ENCODE measurements at places on chromosomes 3 and 15.
A peak's percentile ranks its signal among the peaks of the same experiment; 100 is the strongest.

- DNase-seq, result no peak
These were observed 2.4 kb downstream of the ACAP2 start for GRCh38 chr3:195440379-195440778.

GRCh38 chr3:12303534-12303933 lies 14.7 kb downstream of the PPARG start:
- DNase-seq, result peak; percentile 67

GRCh38 chr3:45568848-45569762 lies 25.4 kb upstream of the LIMD1 start:
- no peak for DNase-seq

GRCh38 chr3:57659806-57660439 lies 33.0 kb downstream of the DENND6A start:
- no peak for DNase-seq

GRCh38 chr3:72660270-72661114 lies 187.8 kb downstream of the SHQ1 start:
- no peak for DNase-seq

DNA sequence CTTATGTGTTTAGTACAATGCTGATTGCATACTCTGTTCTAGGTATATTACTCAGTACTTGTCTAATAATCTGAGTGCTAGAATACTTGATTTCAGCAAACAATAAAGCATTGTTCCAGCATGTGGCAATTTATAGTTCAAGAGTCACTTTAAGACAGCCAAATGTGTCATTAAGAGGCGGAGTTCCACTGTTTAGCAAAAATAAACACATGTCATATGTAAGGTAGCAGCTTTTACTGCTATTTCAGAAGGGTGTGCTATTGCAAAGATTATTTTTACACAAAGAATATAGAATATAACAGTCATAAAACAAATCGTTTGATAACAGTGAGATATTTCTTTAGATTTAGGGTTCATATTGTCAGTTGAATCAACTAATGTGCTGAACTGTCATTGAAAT lies 358.7 kb downstream of the TUSC7 start:
- DNase-seq, result no peak

GRCh38 chr3:61595288-61595687 lies 33.9 kb downstream of the PTPRG start:
- DNase-seq, result no peak

DNA sequence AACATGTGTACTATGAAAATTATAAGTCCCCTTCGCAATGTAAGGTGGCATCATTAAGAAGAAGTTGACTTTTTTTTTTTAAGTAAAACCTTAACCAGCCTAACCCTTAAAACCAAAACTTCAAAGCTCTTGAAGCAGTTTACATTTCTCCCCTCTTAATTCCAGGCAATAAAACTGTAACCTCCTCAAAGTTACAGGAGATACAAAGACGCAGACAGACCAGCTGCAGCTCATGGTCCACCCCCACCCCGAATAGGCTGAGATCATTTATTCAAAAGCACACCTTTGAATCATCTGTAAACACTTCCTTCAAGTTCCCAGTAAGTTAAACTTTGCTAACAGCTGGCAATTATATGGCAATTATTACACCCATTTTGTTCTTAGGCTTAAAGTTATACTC lies 414.5 kb downstream of the ERC2 start:
- DNase-seq, result no peak

DNA sequence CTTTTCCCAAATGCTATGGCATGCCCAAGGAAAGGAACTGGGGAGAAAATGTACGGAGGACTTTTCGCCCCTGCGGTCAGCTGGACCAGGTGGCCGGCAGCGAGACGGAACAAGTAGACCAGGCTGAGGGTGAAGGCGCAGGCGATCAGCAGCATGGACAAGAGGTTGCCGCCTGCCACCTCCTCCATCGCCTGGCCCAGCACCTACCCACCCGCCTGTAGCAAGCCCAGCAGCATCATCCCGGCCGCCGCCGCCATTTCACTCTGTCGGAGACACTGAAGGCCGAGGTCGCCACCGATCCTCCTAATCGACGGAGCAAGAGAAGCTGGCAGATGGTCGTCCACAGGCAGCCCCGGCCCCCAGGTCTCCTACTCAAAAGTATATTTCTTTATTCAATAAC lies 1046.3 kb upstream of the GBE1 start:
- no peak for DNase-seq

DNA sequence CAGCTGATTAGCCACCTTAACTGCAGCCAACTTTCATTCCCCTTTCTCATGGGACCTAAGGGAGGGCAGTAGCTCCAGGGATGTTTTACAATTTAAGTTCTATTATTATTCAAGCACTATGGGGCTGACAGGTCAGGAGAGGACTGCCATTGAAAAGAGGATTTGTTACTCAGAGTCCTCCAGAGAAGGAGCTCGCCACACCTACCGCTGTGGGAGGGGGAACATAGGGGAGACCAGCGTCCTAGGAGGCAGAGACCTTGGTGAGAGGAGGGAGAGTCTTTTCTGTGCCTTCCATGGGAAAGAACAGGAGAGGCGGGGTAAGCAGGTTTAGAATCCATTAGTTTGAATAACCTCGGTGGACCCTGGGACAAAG lies 14.4 kb downstream of the ATP10A start:
- no peak for DNase-seq

DNA sequence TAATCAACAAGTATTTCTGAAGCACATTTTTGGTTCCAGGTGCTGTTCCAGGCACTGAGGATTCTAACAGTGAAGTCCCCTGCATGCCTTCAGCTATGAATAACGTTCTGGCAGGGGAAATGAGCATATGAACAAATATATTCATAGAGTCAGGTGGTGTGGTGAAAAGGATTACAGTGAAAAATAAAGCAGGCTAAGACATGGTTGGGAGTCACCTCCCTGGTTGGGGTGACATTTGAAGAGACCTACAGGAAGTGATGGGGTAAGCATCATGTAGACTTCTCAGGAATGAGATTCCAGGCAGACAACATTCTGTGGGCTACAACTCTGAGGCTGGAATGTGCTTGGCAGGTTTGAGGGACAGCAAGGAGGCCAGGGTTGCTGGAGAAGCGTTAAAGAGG lies 15.0 kb downstream of the FRMD4B start:
- DNase-seq, result no peak

- peak; percentile 90 for DNase-seq
These were observed 1.5 kb downstream of the MEGF11 start for GRCh38 chr15:66251790-66252684.

- DNase-seq, result no peak
These were observed 193.1 kb downstream of the ABHD5 start for GRCh38 chr3:43883729-43884396.

GRCh38 chr3:167859610-167860009 lies 124.1 kb downstream of the SERPINI1 start:
- DNase-seq, result no peak

DNA sequence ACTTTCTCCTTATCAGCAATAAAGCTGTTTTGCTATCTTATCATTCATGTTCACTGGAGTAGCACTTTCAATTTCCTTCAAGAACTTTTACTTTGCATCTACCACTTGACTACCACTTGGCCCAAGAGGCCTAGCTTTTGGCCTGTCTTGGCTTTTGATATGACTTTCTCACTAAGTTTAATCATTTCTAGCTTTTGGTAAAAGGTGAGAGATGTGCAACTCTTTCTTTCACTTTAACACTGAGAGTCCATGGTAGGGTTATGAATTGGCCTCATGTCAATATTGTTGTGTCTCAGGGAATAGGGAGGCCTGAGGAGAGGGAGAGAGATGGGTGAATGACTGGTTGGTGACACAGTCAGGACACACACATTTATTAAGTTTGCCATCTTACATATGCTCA lies 31.0 kb upstream of the FAM3D start:
- no peak for DNase-seq

DNA sequence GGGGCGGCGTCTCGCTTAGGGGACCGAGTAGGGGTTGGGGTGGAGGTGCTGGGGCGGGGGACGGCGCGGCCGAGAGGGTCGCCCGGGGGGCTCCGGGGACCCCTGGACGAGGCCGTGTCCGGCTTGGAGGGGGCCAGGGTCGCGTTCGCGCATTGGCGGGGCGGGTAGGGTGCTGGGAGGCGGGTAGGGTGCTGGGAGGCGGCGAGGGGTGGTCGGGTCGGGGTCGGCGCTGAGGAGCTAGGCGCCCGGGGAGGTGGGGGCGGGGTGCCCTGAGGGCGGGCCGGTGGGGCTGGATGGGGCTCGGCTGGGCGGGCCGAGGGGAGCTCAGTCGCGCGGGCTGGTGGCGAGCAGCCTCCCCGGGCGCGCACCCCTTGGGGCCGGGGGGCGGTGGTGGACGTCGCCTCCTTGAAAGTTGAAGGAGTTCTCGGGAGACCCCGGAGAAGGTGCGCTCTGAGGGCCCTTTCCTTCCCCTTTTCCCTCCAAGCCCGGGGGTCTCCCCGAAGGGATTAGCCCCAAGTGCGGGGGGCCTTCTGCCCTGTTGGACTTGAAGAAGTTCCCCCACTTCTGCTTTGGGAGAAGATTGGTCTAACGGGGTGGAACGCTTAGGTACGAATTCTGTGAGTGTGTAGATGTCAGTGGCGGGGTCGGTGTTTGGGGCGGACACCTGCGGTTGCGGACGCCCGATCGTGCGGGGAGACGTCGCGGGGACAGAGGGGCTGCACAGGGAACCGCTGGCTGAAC lies 543 bp downstream of the MEF2A start:
- peak; percentile 48 for DNase-seq

GRCh38 chr3:105518806-105519418 lies 152.2 kb downstream of the ALCAM start:
- DNase-seq, result peak; percentile 34

Data from AG08396 (cell line).